A549 treated with DMSO at 1 μM for 4 hours (cell line): ENCODE measurements at places on chromosomes 16 and 17. TPM values are rescaled to one million over a fixed set of nuclear protein-coding genes. Genes with fewer than 3 reads are reported as not detected.

The DHRS7C gene
- not detected in 5 replicates for total RNA-seq

The METRNL gene
- total RNA-seq, result 23.1 to 27.6 TPM (median 25.5 TPM) in 5 replicates

The TPSG1 gene
- 0.10 to 0.22 TPM (median 0.12 TPM) in 3 of 5 replicates, not detected in the others for total RNA-seq

The SKAP1 gene
- 0.08 to 0.14 TPM in 2 of 5 replicates, not detected in the others for total RNA-seq

The CALB2 gene
- total RNA-seq, result 5.8 to 10.9 TPM (median 7.4 TPM) in 5 replicates

The PPM1E gene
- total RNA-seq, result 0.06 to 0.08 TPM (median 0.07 TPM) in 5 replicates

The OR2C1 gene
- total RNA-seq, result not detected in 5 replicates

The CES3 gene
- total RNA-seq, result 1.7 to 2.1 TPM (median 2.1 TPM) in 5 replicates

The TNFSF13 gene
- total RNA-seq, result 0.53 to 0.94 TPM (median 0.70 TPM) in 5 replicates

The DPEP3 gene
- total RNA-seq, result not detected in 5 replicates

The PTX4 gene
- total RNA-seq, result not detected in 5 replicates

The VWA3A gene
- total RNA-seq, result 0.03 to 0.12 TPM in 2 of 5 replicates, not detected in the others

The KRTAP17-1 gene
- total RNA-seq, result not detected in 5 replicates

The MT1F gene
- 8.5 to 17.3 TPM (median 12.5 TPM) in 5 replicates for total RNA-seq

The CCR7 gene
- total RNA-seq, result 0.86 to 1.1 TPM (median 1.0 TPM) in 5 replicates

The C16orf96 gene
- not detected in 5 replicates for total RNA-seq

The BIRC5 gene
- total RNA-seq, result 107 to 112 TPM (median 111 TPM) in 5 replicates

The SMIM36 gene
- total RNA-seq, result not detected in 5 replicates

The CACNG1 gene
- total RNA-seq, result 0.11 to 0.18 TPM (median 0.16 TPM) in 3 of 5 replicates, not detected in the others

The KRTAP4-12 gene
- not detected in 5 replicates for total RNA-seq

The CLEC19A gene
- 0.10 to 0.17 TPM (median 0.15 TPM) in 5 replicates for total RNA-seq

The NPIPB9 gene
- 0.69 to 2.3 TPM (median 1.8 TPM) in 5 replicates for total RNA-seq

The ANKRD40CL gene
- total RNA-seq, result not detected in 5 replicates

The MRPS23 gene
- total RNA-seq, result 155 to 209 TPM (median 159 TPM) in 5 replicates

The VPS35 gene
- total RNA-seq, result 70.8 to 95.6 TPM (median 87.0 TPM) in 5 replicates

The TOX3 gene
- 0.10 to 0.36 TPM (median 0.20 TPM) in 5 replicates for total RNA-seq
